Activated T-cell treated with anti-CD3 and anti-CD28 coated beads for 48 hours (primary cell): ENCODE measurements at places on chromosomes 1 and 21.

- DNase-seq: no peak
These were observed 241.3 kb downstream of the PLA2G4A start for GRCh38 chr1:187070076-187070475.

DNA sequence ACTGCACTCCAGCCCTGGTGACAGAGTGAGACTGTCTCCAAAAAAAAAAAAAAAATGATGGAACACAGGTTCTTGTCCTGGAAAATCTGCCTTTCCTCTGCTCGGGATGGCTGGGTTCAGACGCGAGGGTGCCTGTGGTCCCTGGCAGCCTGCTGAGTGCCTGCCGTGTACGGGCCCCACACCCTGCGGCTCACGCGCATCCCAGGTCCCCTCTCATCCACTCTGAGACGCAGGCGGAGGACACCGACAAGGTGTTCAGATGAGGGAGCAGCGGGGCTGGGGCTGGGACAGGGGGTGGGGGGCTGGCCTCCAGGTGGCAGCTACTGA, 4.3 kb upstream of the ANKRD65 start:
- DNase-seq: no peak

DNA sequence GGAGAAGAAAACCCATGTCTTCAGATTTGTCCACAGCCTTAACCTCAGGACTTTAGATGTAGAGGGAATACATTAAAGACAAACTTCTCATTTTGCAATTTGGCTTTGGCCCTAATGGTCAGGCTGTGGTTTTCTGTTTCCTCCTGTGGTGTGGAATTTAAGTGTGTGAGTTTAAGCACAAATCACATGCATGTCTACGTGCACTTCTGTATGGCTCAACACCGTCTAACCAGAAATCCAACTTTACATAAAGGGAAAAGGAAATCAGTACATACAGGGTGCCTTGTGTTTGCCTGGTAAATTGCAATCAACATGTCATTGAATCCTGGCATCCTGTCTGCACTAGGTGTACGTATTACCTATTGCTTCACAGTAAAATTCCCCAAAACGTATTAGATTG, 1.2 kb upstream of the ZNF124 start:
- DNase-seq: no peak

DNA sequence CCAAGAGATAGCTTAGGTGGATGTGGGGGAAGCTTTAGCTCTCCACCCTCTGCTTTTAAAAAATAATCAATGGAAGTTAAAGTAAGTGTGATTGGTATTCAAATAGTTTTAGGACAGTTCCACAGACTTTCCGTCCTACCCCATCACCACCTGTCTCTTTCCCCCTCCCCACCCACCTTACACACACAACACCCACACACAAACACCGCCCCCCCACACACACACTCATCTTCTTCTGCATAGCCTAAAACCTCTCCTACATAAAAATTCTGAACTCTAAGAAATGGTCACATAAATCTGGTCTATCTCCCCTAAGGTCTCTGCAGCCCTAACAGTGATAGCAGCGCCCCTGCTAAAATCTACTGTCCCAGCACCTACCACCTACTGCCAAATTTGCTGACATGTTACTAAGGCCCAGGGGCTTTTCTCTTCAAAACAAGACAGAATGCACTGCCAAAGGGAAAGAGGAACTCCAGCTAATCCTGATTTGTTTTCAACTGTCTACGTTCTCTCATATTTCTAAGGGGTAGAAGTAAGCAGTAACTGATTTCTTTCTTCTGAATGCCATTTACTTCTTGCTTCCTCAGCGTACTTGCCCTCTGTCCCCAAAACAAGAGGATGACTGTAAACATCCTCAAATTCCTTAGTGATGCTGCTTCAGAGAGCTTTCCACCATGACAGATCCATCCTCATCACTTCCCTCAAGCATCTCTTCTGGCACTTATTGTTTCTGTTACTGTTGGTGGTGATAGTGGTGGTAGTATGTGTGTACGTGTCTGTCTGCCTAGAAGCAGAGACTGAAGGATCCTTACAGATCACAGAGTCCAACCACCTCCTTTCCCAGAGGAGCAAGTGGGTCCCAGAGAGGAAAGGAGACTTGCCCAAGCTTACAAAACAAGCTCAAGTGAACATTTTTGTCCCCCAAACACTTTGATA, 56.8 kb downstream of the LUZP1 start:
- no peak for DNase-seq

GRCh38 chr1:109827466-109827865, 63.7 kb upstream of the EPS8L3 start:
- DNase-seq: no peak

- DNase-seq: no peak
These were observed 207.4 kb upstream of the RUNX1 start for GRCh38 chr21:35256468-35256988.

DNA sequence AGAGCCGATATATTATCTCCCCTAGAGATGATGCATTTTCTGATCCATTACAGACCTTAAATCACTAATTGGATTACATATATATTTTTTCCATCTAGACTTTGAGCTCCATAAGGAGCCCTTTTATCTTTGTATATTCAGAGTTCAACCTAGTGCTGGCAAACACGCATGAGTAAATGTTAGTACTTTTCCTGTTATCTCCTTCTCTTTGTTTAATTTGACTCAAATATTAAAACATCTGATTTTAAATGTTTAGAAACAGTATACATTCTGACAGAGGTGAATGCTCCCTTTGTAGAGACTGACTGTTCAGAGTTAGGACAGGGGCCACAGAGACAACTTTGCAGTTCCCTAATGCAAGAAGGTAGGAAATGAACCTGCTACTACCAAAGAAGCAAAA, 37.1 kb downstream of the EIF2B3 start:
- DNase-seq: no peak

DNA sequence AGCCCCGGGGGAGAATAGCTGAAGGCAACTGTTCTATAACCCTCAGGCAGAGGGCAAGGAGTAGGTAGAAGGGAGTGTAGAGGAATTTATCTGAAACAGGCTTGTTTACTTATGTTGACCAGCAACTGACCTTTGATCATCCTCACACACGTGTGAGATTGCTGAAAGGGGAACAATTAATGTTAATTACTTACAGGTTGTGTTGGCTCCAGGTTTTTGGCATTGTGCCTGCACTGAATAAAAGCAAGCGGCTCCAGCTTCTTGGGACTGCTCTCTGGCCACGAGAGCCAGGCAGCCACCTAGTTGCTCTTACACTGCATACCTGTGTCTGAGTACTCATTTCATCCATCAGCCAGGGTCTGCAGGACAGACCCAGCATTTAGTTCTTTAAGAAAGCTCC, 41.3 kb upstream of the ARHGEF10L start:
- DNase-seq: no peak

- no peak for DNase-seq
These were observed 716 bp downstream of the CTBS start for GRCh38 chr1:84573481-84573966.

DNA sequence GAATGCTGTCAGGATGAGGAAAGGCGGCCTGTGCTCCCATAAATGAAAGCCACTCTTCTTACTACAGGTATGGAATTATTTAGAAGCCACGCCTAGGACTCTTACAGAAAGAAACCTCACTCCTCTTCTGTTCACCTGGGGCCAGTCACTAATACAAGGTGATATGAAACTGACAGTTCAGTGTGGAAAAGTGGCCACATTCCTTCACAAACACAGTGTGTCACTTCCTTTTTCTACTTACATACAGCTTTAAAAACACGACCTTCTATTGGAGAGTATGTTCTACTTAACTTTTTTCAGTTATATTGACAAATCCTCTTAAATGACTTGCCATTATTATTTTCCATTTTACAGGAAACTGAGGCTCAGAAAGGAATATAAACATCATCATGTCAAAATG, 163.1 kb downstream of the PCNX2 start:
- no peak for DNase-seq

DNA sequence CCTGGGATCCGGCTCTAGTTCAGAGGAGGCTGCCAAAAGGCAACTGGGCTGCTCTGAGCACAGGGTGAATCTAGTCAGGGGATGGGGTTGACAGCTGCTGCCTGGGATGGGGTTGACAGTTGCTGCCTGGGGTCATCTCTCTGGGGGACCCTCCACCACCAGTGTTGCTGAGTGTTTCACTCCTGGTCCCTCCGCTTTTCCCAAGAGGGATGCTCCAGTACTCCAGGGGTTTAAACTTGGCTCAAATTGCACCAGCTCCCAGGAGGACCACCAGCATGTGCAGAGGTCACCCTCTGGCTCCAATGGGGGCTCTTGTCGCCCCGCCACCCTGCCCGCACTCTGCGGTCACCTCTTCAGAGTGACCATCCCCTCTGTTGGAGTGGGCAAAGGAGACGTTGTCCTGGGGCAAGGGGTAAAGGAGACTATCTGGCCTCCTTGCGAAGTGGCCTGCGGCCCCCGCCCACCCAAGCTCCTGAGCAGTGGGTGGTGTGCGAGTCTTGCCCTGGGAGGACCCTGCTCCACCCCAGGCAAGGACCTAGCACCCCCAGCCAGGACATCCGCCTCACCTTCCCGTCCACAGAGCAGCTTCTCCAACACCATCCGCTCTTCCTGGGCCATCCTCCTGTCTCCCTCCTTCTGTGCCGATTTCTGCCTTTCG, 52.6 kb downstream of the SIK1 start:
- no peak for DNase-seq

DNA sequence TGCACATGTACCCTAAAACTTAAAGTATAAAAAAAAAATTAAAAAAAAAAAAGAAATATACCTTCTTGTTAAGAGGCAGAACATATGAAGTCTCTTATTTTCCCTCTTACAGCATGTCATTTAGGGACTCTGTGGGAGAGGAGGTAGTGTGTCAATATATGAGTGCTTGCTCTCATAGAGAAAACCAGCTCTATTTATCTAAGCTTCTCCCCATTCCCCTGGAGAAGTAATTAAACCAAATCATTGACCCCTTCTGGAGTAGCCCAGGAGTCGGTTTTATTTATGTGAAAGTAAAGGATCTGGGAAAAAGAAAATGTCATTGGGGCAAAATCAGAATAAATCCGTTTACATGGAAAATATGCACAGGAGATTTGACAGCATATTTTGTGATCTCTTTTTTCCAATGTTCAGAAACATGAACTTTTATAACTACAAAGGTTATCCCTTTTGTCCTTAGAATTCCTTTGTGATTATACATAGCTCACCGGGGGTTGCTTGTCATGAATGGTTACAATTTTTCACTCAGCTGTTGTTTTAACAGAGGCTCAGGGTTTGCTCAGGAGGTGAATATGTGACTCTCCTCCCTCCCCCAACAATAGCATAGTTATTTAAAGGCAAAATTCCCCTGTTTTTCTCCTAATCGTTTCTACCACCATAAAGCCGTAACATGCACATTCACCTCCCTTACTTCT, 114.5 kb upstream of the C1orf21 start:
- DNase-seq: no peak

DNA sequence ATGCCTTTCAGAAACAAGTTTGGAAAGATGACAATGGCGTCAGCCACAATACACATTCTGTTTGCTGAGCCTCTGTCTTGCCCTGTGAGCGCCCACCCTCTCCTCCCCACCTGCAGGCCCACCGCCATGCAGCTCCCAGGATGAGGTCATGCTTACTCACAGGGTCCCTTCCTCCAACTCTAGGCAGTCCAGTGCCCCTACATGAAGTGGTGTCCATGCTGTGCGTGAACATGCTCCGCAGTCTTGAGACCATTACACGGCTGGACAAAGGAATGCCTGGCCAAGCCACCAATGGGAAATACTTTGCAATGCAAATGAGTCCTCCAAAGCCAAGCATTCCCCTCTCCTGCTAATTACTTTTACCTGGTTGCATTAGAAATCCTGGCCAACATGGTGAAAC, 92.2 kb downstream of the CD58 start:
- DNase-seq: no peak

DNA sequence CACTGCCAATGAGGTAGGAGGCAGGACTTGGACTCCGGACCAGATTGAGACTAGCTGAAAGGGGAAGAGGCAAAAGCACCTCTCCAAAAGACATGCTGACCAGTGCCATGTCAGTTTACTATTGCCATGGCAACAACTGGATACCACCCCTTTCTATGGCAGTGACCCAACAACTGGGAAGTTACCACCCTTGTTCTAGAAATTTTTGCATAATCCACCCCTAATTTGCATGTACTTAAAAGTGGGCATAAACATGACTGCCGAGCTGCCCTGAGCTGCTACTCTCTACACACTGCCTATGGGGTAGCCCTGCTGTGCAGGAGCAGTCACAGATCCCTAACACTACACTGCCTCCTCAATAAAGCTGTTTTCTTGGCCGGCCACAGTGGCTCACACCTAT, 19.0 kb upstream of the SLC6A9 start:
- DNase-seq: no peak
